ENCODE measurements at places on chromosomes 13 and 19.

DNA sequence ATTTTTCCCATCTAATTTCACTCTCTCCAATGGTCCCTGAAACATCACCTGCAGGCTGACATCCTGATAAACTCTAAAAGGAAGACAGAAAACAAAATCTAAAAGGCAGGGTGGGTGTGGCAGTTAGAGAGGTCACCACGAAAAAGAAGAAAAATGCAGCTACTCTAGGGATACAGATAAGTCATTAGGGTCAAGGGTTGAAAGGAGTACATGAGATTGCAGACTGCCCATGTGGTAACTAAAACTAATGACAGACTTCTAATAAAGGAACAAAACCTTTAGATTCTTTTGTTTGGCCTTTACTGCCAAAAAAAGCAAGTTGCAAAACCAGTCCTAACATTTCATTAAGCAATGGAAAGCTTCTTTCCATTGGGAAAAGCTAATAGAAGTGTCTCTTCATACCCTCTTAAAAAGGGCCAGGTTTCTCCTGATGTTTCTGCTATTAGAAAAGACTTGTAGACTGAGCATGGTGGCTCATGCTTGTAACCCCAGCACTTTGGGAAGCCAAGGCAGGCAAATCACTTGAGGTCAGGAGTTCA lies 31.0 kb downstream of the THSD1 start:
- no peak for DNase-seq

DNA sequence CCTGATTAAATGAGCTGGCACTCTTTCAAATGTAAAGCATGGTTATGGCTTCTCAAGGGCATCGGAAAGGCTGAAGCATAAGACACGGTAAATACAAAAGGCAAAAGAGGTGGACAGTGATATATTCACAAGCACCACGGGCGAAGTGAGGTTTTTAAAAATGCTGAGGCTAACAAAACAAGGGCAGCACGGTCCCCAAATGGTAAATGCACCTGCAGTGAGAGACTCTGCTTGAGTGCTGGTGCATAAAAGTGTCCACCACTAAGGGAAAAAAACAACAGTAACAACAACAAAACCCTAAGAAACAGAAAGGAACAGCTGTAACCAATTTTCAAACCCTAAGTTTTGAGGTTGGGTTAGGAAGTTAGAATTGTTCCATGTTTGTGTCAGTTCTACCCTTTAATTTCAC lies 234.9 kb downstream of the PCDH9 start:
- DNase-seq: peak; percentile 13

DNA sequence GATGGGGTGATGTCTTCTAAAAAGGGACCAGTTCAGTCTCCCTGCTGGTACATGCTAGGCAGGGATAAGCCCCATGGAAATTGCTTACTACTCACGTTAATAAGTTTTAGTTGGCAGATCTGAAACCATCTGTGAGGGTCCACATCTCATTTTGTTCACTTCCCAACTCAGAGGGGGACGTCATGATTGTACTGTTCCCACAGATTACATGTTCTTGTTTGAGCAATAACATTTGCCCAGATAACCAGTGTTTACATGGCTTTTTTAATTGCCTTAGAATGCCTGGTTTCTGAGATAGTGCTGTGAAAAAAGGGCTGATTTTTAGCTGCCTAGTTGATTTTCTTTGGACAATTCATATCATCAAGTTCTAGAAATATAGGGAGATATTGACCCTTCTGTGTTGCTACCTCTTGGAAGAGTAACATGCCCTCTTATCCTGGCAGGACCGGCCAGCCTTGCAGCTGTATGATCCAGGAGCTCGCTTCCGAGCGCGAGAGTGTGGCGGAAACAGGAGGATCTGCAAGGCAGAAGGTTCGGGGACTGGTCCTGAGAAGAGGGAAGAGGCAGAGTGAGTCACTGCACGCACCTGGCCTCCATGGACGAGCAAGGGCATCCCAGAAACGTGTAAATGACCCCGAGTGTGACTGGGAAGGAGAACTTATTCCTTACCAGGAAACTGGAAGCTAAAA lies 9.8 kb upstream of the CHAMP1 start:
- no peak for DNase-seq

GRCh38 chr13:74135326-74136083 lies 1.3 kb upstream of the KLF12 start:
- peak; percentile 19 for DNase-seq

GRCh38 chr13:46213242-46213641 lies 1.5 kb downstream of the LRRC63 start:
- DNase-seq: no peak

DNA sequence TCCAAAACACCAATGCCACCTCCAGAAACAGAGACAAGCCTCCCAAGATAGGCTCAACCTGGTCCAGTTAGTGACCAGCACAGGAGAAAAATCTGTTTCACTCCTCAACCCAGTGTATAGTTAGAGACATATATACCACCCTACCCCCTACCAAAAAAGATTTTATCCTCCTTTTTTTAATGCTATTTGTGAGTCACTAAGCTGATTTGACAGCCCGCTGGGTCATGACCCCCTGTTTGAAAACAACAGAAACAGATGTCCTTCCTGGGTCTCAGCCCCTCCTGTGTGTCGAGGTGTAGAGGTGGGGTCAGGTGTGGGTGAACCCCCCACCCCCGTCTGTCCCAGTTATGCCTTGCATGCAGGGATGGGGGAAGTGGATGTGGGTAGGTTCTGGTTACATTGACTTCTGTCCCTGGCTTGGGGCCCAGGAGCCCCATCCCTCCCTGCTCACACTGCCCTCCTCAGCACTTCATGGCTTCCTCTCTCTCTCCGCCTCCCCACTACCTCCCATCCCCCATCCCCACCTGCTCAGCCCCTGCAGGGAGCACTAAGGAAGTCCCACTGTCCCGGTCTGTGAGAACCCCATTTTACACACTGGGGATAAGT lies 14.0 kb upstream of the TOMM40 start:
- DNase-seq: no peak

GRCh38 chr13:110240352-110240751 lies 66.6 kb downstream of the COL4A1 start:
- no peak for DNase-seq

DNA sequence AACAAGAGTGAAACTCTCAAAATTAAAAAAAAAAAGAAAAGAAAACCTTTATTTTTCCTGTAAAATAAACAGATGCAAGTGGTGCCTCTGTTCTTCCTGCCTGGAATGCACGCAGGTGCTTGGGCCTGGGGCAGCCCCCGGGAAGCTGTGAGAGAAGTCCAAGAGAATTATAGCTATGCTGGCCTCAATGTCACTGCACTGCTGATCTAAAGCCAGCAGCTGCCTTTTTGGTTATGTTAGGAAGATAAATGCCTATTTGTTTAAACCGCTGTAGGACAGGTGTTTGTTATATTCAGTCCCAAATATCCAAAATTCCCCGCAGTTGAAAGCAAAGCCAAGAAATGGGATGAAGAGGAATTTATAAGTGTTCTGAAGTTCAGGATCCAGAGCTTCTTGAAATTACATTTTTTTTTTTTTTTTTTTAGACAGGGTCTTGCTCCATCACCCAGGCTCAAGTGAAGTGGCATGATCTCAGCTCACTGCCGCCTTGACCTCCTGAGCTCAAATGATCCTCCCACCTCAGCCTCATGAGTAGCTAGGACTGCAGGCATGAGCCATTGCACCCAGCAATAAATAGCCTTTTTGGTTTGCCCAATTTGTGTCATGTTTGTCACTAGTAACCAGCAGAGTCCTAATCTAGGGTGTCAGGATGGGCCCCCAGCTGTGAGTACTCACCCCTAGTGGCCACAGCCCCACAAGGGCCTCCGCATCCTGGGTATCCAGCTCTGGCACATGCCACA lies 2.2 kb downstream of the RINL start:
- no peak for DNase-seq

- DNase-seq: no peak
These were observed 447.4 kb downstream of the EFNB2 start for GRCh38 chr13:106088085-106088484.
